CD4-positive, alpha-beta T cell treated with Interleukin-1 beta for 1 hour (primary cell): ENCODE measurements at places on chromosomes 7 and 10.

DNA sequence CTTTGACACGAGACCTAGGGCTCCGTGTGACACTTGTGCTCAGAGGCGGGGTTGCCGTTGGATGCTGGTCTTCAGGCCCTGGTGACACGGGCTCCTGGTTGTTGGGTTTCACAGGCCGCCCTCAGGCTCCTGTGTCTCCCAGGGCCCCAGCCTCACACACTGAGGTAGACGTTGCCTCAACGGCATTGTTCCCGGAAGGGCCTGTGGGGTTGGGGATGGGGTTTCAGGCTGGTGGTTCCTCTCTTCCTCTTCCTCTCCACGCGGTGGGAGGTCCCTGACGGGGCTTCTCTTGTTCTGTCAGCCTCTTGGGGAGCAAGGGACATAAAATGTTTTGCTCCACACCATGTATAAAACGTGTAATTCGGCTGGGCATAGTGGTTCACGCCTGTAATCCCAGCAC, 125.1 kb downstream of the TRRAP start:
- no peak for DNase-seq

DNA sequence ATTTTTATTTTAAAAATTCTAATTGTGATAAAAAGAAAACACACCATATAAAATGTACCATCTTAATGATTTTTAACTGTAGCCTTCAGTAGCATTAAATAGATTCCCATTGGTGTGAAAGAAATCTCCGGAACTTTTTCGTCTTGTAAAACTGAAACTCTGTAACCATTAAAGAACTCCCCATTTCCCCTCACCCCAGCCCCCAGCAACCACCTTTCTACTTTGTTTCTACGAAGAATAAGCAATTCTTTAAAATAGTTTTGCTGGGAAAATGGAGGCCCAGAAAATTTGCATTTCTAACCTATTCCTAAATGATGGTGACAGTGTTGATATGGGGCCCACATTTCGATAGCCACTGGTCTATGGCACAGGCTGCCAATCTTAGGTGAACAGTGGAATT, 305.4 kb upstream of the PFKP start:
- no peak for DNase-seq

DNA sequence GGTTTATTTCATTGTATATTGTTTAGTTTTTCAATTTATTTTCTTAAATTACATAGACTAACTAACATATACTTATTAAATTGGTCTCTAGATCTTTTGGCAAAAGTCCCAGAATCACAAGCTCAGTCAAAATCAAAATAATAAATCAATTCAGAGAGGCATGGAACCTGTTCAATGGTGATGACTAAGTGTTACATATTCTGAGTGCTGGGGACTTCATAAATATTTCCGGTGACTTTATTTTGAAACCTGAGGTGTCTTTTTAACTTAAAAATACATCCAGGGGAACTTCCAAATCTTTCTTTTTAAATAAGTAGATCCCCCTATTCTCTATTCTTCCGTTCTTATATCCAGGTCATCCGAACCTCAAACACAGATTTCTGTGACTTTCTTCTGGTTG, 89.6 kb upstream of the ZNF804B start:
- DNase-seq = no peak

DNA sequence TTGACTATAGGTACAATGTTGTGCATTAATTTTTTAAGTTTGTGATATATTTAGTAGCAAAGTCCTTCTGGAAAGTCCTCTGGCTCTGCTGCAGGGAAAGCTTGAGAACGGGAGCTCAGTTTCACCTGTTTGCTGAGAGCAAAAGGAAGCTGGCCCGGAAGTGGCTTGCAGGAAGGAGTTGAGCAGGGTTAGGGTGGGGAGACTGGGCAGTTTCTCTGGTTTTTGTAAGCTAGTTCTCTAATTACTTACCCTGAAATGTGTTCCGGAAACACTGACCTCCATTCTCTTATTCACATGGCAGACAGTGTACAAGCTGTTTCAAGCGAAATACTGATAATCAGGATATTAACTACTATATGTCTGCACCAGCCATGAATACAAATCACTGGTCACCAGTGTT, 22.3 kb downstream of the MAP3K8 start:
- peak; percentile 26 for DNase-seq

DNA sequence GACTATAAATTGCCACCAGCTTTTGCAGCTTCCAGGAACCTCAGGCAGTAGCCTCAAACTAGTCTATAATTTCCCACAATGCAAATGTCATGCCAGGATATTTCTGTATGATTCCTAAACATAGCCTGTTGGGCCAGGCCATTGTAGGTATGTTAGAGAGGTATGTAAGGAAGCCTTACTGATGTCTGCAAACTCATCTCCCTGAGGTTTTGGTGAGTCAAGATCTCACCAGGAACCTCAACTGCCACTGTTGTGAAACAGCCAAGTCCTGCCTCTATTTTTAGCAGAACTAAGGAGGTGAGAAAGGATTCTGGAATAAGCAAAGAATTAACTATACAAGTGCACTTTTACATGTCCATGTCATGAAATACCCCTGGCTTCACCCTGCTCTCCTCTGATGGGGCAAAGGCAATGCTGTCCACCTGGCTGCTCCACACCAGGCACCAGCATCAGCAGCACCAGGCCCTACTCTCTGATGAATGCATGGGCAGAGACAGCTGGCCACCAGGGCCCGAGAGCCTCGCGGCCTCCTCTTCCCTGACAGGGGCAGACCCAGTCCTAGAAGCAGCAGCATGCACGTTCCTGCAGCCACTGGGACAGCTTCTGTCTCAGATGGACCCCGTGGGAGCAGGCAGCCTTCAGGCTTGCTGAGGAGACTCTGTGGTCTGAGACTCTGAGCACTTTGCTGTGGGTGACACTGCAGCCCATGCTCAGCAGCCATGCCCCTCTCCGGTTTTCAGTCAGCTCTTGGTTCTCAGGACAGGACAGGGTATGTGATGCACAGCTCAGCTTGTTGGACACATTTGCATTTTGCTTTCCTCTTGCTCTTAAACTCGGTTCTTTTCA, 147.3 kb downstream of the ZMYND11 start:
- no peak for DNase-seq

DNA sequence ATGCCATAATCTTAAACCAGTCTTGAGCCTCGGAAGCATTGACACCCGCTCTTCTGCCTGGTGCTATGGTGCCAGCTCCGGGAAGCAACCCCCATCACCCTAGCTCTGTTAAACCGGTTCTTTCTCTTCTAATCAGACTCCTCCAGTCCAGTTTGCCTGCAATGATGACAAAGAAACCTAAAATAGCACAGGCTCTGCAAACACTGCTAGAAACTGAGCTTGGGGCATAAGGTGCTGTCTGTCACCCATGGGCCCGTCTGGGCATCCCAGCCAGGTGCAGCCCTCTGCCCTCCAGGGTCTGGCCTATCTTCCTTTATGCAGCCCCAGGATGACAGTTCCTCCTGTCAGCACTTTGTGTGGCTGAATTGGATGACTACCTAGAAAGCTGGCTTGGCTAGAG, 14.2 kb upstream of the CAMK2G start:
- no peak for DNase-seq

GRCh38 chr10:70544431-70545340, 57.9 kb downstream of the PRF1 start:
- no peak for DNase-seq

GRCh38 chr7:43678315-43678714, 51.0 kb downstream of the COA1 start:
- no peak for DNase-seq

GRCh38 chr7:43768201-43768886, 9.9 kb downstream of the BLVRA start:
- no peak for DNase-seq

- DNase-seq = no peak
Observed at GRCh38 chr10:129033790-129034272, 433.2 kb upstream of the MGMT start.

GRCh38 chr7:158531661-158532060, 56.0 kb downstream of the PTPRN2 start:
- no peak for DNase-seq

DNA sequence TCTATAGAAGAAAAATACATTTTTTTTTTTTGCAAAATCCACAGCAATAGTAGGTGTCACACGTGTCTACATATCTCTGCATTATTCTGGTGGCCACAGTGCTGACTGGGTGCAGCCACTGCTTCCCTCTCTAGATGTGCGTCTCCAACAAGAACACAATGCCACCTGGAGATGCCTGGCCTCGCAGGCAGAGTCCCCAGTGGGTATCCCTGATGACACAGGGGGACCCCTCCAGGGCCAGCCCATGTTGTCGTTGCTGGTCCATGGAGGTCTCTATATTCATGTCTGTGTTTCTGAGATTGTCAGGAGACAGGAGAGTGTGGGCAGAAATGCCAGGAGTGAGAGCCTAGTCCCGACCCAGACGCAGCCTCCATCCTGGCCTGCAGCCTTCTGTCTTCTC, 345.9 kb upstream of the SHH start:
- DNase-seq = no peak

DNA sequence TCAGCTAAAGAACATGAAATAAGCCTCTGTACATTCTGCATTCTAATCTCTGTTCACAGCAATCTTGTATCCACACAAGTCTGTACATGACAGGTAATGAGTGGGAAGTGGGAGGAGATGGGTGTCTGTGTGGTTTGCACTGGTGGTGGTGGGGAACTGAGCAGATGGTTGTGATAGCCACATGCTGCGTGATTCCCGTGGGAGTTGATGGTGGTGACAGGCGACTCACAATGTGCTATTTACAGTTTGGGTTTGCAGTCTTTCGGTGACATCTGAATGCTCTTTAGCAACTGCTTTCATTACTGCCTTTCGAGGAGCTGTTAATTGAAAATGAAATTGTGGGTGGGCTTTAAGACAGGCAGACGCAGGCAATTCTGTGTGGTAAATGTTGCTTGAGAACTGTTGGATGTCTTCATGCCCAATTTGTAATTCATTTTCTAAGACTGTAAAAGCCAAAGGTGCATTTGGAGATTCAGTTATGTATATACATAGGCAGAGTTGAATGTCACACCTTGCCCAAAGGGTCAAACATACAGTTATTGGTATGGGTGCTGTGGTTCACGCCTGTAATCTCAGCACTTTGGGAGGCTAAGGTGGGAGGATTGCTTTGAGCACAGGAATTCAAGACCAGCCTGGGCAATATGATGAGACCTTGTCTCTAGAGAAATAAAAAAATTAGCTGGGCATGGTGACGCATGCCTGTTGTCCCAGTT, 308.2 kb downstream of the AUTS2 start:
- peak; percentile 13 for DNase-seq

- no peak for DNase-seq
Observed at GRCh38 chr10:78744491-78745090, 324.2 kb upstream of the ZMIZ1 start.

DNA sequence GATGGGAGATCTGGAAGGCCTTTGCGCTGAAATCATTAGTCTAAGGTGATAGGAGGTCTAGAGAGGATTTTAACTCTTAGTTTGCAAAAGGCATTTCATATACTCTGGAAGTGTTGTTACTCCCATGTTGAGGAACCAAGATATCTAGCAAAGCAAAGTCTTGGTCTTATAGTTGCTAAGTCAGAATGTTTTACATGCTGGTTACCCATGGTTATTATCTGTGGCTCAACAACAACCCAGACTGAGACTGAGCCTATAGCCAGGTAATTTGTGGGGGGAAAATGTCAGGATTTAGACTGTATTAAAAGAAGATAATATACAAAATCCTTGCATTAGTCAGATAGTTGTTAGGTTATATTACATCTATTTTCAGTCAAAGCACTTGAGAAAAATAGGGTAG, 50.9 kb downstream of the LSMEM1 start:
- no peak for DNase-seq

- peak; percentile 85 for DNase-seq
Observed at GRCh38 chr10:43648398-43649184, at the start of gene ZNF32. Gene ZNF32 (minus strand): TSS chr10:43648881. CDS start chr10:43646133, 2,748 bp downstream.

- DNase-seq = no peak
Observed at GRCh38 chr7:7529328-7529727, 6.3 kb downstream of the COL28A1 start.

- DNase-seq = peak; percentile 62
Observed at GRCh38 chr10:102815790-102816549, 21.2 kb downstream of the CYP17A1 start.

DNA sequence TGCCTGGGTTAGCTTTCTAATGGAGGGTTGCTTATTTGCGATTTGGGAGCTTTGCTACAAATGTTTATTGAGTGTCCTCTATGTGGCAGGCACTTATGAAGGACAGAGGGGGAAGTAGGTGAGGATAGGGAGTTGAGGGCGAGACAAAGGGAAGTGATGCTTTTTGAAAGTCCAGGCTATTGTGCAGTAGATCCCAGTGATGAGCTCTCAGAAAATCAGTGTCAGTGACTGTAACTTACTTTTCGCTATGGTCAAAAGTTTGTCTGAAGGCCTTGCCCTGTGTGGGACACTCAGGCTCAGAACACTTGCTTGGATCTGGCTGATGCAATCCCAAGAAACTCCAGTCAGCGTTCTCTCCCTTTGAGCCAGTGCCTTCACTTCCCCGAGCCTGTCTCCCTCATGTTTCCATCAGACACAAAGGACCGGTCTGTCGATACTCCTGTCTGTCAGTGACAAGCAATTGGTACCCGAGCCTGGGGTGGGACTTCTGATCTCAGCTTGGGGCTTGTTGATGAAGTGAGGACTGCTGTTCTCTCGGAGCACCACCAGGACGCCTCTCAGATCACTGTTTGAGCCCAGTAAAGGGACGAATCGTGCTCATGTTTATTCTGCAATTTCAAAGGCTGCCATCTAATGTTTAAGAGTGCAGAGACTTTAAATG, 63.1 kb upstream of the SORCS3 start:
- DNase-seq = no peak

- DNase-seq = no peak
Observed at GRCh38 chr10:132992433-132993215, 50.3 kb upstream of the CFAP46 start.

GRCh38 chr7:36506820-36507219, 117.2 kb downstream of the ANLN start:
- DNase-seq = no peak

DNA sequence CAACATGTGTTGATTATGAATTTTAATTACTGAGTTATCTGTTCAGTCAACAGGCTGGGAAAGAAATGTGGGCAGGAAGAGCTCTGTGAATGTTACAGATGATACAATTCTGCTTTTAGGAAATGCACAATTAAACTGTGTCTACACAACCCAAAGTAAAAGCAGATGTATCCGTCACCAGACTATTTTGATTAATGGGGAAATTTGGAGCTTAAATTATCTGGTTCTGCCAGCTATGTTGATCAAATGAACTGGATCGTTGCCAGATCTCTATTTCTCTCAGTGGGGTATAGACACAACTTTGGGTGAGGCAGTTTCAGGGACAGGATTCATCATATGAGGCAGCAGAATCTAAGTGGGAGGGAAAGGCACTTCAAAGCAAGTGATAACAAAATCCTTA, 136.5 kb downstream of the NEUROD6 start:
- DNase-seq = no peak

DNA sequence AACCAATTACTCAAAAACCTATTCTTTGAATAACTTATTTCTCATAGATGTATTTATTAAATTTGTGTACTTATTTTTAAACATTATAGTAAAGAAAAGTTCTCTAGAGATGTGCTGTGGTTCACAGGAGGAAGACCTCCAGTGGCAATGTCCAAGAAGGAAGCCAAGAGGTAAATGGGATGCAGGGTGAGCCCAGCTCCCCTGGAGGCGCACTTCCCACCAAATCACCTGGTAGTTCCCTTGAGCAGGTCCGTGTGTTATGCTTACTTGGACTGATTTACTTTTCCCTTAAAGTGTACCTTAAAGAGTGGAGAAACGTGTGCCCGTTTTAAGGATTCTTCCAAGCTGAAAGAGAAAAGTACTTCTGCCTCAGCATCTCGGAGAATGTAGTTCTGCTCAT, 55.3 kb downstream of the PAXIP1 start:
- no peak for DNase-seq

GRCh38 chr7:43767311-43767710, 8.8 kb downstream of the BLVRA start:
- no peak for DNase-seq

GRCh38 chr10:110535958-110536891, 31.3 kb upstream of the SMC3 start:
- DNase-seq = peak; percentile 62

GRCh38 chr7:423312-424260, 96.1 kb downstream of the PDGFA start:
- DNase-seq = no peak
